Central memory CD8-positive, alpha-beta T cell (primary cell): ENCODE measurements at places on chromosomes 2 and 18.
A peak's percentile ranks its signal among the peaks of the same experiment; 100 is the strongest.

DNA sequence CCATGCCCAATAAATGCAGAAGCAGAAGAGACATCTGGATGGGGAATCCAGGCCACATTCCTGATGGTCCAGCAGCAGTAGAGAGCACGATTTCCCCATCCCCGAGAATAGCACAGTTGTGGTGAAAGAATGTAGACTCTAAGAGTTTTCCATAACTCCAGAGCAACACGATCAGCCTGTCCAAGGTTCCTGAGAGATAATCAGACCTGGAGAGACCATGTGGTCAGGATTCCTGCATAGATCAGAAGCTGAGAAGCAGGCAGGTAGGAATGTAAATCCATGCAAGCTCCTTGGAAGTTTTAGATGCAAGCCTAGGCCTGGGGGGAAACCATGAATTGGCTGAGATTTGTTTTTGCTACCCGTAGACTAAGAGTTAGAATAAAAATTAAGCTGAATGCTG, 34.2 kb upstream of the PTPRM start:
- DNase-seq = no peak
- H3K4me1 ChIP-seq = no peaks in the 10 kb centered on the region
- H3K27ac ChIP-seq = no peak overlapping the region
- H3K27me3 ChIP-seq = no peaks in the 10 kb centered on the region

GRCh38 chr18:3486512-3486911, 36.5 kb downstream of the TGIF1 start:
- H3K4me1 ChIP-seq = no peaks in the 10 kb centered on the region
- H3K36me3 ChIP-seq = no peaks in the 10 kb centered on the region
- DNase-seq = no peak
- no peak overlapping the region for H3K4me3 ChIP-seq
- no peak overlapping the region for H3K27ac ChIP-seq

DNA sequence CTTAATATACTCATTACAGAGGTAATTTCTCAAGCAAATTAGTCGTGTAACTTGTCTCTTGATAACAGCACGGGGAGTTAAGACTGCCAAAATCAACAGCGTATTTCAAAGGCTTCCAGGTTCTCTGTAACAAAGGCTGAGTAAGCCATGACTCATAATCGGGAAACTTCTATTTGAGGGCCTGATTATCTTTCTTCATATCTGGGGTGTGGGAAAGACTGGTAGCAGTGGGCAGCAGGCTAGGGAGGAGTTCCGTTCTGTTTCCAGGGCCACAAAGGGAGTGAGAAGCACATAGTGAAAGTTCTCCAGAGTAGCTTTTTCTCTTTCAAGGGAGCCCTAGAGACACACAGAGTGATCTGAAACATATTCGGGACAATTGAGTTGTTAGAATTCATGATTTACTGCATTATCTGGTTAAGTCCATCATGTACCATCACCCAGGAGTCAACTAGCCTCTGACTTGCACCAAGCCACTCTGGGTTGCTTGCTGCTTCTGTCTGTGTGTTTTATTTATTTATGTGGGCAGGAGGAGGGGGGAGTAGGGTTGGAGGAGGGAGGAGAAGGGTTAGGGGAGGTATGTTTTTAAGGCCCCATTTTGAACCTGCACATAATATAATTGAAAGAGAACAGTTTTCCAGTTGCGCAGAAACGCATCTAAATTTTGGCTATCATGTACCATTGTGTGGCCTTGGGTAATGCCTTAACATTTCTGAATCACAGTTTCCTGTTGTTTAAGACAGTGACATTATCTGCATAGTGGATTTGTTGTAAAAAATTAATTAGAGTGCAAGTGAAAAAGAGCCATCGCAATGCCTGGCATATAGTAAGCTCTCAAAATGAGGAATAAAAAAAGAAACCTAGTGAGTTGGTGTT, 80.5 kb upstream of the ITPRID2 start:
- no peak overlapping the region for H3K27ac ChIP-seq
- H3K4me1 ChIP-seq = peaks cover 9% of the 10 kb centered on the region
- H3K36me3 ChIP-seq = no peaks in the 10 kb centered on the region
- no peak overlapping the region for H3K4me3 ChIP-seq
- DNase-seq = no peak

GRCh38 chr2:36805635-36806224, 109.2 kb downstream of the VIT start:
- peak overlapping the region; percentile 89 for H3K27ac ChIP-seq
- H3K4me1 ChIP-seq = peaks cover 44% of the 10 kb centered on the region
- H3K36me3 ChIP-seq = peaks cover 2% of the 10 kb centered on the region
- DNase-seq = no peak

DNA sequence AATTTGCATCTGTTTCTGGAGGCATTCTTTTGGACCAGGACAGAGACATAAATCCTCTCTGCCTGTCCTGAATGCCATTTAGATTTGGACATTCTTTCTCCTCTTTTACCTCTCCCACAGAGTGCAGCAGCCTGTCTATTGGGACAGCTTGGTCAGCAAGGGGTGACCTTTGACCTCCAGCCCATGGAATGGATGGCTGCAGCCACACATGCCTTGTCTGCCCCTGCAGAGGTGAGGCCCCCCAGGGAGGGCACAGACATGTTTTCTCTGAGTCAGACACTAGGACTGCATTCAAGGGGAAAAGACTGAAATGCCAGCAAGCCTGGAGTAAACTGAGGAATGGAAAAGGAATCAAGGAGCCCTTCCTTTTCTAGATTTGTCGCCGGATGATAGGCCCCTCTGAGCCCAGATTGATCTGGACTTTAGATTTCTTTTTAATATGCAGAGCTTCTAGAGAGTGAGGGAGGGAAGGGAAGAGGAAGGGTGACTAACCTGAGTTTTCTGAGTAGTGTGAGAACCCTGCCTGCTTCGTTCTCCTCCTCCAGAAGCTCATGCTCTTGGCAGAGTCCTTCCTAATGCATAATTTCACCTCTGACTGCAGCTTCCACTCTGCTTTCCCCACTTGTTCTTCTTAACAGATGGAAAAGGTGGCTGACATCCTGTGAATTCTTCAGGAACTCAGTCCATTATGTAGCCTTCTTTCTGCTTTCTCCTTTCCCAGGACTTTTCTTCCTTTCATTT, 16.1 kb upstream of the TTLL4 start:
- H3K27ac ChIP-seq = no peak overlapping the region
- DNase-seq = no peak
- H3K4me1 ChIP-seq = no peaks in the 10 kb centered on the region
- peaks cover 7% of the 10 kb centered on the region for H3K36me3 ChIP-seq

DNA sequence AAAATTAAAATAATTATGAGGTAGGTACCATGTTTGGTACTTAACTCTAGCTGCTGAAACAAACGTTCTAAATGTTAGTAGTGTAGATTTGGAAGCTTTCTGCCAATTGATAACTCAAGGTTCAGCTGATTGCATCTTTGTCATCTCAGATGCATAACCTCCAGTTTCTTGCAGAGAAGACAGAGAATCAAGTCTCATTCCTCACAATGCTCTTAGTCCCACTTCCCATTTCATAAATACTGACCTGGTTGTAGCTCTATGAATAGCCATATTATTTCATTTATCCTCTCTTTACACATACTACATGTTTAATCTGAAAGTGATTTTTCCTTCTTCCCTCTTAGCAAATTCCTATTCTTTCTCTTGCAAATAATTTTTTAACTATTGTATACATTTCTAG, 178.5 kb upstream of the SETBP1 start:
- DNase-seq = no peak
- peaks cover 15% of the 10 kb centered on the region for H3K4me1 ChIP-seq
- H3K27ac ChIP-seq = no peak overlapping the region
- peaks cover 2% of the 10 kb centered on the region for H3K36me3 ChIP-seq
- no peak overlapping the region for H3K4me3 ChIP-seq

DNA sequence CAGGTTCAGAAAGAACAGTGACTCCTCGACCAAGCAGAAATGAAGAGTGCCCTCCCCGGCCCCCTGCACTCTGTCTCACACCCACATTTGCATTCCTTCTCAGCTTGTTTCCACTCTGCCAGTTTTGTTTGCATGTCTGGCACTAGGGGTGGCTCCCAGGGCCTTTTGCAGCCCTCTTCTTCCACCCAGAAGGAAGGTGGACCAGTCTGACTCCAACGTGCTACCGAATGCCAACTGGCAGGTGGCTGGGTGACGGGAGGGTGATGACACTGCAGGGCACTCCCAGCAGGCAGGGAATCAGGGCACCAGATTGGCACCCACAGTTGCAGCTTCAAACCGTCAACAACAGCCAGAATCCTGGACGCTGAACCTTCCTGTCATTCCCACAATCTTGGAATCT, 371.1 kb downstream of the TXNL1 start:
- DNase-seq = no peak
- no peaks in the 10 kb centered on the region for H3K4me1 ChIP-seq
- no peaks in the 10 kb centered on the region for H3K36me3 ChIP-seq
- no peaks in the 10 kb centered on the region for H3K27me3 ChIP-seq

GRCh38 chr18:2917259-2918047, 70.6 kb downstream of the EMILIN2 start:
- peaks cover 14% of the 10 kb centered on the region for H3K4me1 ChIP-seq
- H3K36me3 ChIP-seq = peaks cover 54% of the 10 kb centered on the region
- H3K4me3 ChIP-seq = no peak overlapping the region
- H3K27ac ChIP-seq = peak overlapping the region; percentile 81

DNA sequence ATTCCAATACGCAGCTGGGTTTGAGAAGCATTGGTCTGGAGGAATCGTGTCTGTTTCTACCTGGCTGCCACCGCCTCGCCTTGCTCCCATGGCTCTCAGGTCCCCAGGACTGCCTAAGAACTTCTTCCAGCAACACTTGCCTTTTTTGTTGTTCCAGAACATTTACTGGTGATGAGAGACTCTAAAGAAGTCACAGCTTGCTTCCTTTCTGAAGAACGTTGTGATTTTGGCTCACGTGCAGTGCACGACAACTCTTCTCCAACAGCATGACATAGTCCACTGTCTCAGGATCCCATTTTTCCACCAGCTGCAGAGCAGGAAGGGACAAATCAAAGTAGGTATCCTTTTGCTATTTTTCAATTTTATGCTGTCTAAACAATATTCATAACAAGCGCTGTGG, 940.9 kb downstream of the SLC4A3 start:
- DNase-seq = no peak
- no peaks in the 10 kb centered on the region for H3K4me1 ChIP-seq
- no peak overlapping the region for H3K4me3 ChIP-seq
- no peak overlapping the region for H3K27ac ChIP-seq
- H3K36me3 ChIP-seq = no peaks in the 10 kb centered on the region
- no peaks in the 10 kb centered on the region for H3K27me3 ChIP-seq

DNA sequence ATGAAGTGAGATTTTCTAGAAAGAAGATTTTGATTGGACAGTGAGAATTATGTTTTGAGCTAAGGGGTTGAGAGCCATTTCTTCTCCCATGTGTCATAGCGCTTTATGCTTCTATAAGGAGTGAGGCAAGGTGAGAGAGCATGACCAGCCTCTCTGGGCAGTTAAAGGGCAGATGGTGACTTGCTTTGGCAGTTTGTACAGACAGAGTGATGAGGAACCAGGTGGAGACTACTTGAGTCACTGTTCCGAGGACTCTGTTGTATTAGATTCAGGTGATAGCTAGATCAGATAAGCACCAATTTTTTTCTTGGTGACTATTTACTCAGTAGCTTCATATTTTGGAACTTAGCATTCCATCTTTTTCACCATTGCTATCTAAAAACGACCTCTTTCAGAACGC, 4.5 kb downstream of the CRIM1 start:
- no peak for DNase-seq
- peaks cover 8% of the 10 kb centered on the region for H3K36me3 ChIP-seq

GRCh38 chr18:12968619-12969018, 20.8 kb downstream of the SEH1L start:
- DNase-seq = no peak
- no peaks in the 10 kb centered on the region for H3K27me3 ChIP-seq
- H3K4me1 ChIP-seq = no peaks in the 10 kb centered on the region
- peaks cover 40% of the 10 kb centered on the region for H3K36me3 ChIP-seq
- no peak overlapping the region for H3K4me3 ChIP-seq
- H3K27ac ChIP-seq = no peak overlapping the region

DNA sequence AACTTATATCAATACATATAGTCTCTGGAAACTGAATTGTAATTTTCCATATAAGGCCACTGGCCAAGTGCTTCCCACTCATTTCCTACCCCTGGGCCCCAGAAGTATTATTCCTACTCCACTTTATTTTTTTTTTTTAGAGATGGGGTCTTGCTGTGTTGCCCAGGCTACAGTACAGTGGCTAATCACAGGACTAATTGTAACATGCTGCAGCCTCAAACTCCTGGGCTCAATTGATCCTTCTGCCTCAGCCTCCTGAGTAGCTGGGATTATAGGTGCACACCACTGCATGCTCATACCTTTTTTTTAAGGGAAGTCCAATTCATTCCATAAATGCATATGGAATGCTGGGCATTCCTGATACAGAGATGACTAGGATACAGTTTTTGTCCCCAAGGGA, 6.4 kb upstream of the CNNM4 start:
- H3K27me3 ChIP-seq = no peaks in the 10 kb centered on the region
- DNase-seq = no peak
- no peak overlapping the region for H3K27ac ChIP-seq
- no peak overlapping the region for H3K4me3 ChIP-seq
- H3K4me1 ChIP-seq = peaks cover 10% of the 10 kb centered on the region

GRCh38 chr18:76689646-76690264, 132.6 kb upstream of the ZNF236 start:
- H3K36me3 ChIP-seq = no peaks in the 10 kb centered on the region
- no peak overlapping the region for H3K4me3 ChIP-seq
- H3K27ac ChIP-seq = peak overlapping the region; percentile 77
- peaks cover 6% of the 10 kb centered on the region for H3K4me1 ChIP-seq

DNA sequence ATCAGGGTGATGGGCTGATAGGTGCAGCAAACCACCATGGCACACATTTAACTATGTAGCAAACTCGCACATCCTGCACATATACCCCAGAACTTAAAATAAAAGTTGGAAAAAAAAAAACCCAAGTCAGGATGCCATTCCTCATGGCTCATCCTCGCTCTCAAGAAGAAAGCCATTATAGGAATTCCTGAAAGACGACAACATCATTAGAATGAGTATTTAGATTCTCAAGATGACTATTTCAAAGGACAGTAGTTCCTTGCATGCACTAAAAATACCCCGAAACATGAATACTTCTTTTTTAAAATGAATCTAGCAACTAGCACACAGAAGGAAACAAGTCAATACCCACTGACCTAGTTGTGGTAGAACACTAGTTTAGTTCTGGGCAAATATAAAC, 285.8 kb upstream of the REV1 start:
- no peak overlapping the region for H3K27ac ChIP-seq
- H3K27me3 ChIP-seq = no peaks in the 10 kb centered on the region
- H3K4me3 ChIP-seq = no peak overlapping the region
- no peaks in the 10 kb centered on the region for H3K4me1 ChIP-seq
- H3K36me3 ChIP-seq = peaks cover 2% of the 10 kb centered on the region

DNA sequence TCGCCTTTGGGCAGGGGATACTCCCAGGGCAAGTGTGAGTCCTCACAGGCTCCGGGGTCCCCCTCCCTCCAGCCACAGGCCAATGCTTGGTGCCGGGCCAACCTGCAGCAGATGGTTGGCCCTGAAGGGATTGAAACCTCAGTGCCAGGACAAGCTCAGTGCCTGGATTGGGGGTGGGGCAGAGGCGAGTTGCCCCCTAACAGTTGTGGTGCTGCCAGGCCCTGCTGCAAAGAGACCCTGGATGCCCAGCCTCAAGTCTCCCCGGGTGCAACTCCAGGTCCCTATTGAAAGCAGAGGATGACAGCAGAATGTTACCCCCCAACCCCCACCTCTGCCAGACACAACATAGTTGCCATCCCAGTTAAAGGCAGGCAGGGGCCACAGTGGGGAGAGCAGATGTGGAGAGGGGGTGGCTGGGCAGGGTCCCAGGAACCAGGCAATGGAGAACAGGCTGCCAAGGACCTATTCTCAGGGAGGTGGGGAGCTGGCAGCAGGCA, 9.5 kb upstream of the RNF103 start:
- no peak overlapping the region for H3K27ac ChIP-seq
- DNase-seq = no peak
- H3K4me3 ChIP-seq = no peak overlapping the region
- no peaks in the 10 kb centered on the region for H3K4me1 ChIP-seq
- peaks cover 3% of the 10 kb centered on the region for H3K36me3 ChIP-seq
